ENCODE measurements at places on chromosomes 16 and 17. TPM values are rescaled to one million over a fixed set of nuclear protein-coding genes. Genes with fewer than 3 reads are reported as not detected.

DOC2A gene
- total RNA-seq: 0.28 TPM

CCDC92B gene
- not detected for total RNA-seq

AGRP gene
- total RNA-seq: not detected

ENPP7 gene
- total RNA-seq: not detected

CDRT4 gene
- total RNA-seq: 1.8 TPM

SLC12A3 gene
- under 0.01 TPM for total RNA-seq

CDH5 gene
- 0.83 TPM for total RNA-seq

SMIM36 gene
- total RNA-seq: not detected

SEPTIN12 gene
- total RNA-seq: not detected

TBC1D3I gene
- total RNA-seq: 0.28 TPM

TEX14 gene
- under 0.01 TPM for total RNA-seq

ZNF778 gene
- total RNA-seq: 8.5 TPM

SLC35G6 gene
- total RNA-seq: not detected

CDK3 gene
- total RNA-seq: 0.92 TPM

SLC6A2 gene
- not detected for total RNA-seq

CACNG1 gene
- total RNA-seq: not detected

ACAP1 gene
- total RNA-seq: 2.1 TPM

TP53TG3F gene
- not detected for total RNA-seq

SLC16A13 gene
- 0.92 TPM for total RNA-seq

RAB37 gene
- total RNA-seq: 0.43 TPM

LGALS9 gene
- 1.8 TPM for total RNA-seq

CDH15 gene
- 0.65 TPM for total RNA-seq

DHRS7B gene
- 14.6 TPM for total RNA-seq

METRNL gene
- total RNA-seq: 129 TPM

MFAP4 gene
- total RNA-seq: 26.3 TPM

TBC1D26 gene
- total RNA-seq: under 0.01 TPM

C16orf95 gene
- total RNA-seq: 3.4 TPM

ADCY7 gene
- 41.2 TPM for total RNA-seq

MT1E gene
- total RNA-seq: 91.7 TPM

ICAM2 gene
- 3.1 TPM for total RNA-seq

JMJD6 gene
- 22.6 TPM for total RNA-seq

BICDL2 gene
- under 0.01 TPM for total RNA-seq

OTOA gene
- total RNA-seq: under 0.01 TPM

NAA60 gene
- 7.4 TPM for total RNA-seq

TBX6 gene
- 0.09 TPM for total RNA-seq
